Stimulated activated CD8-positive, alpha-beta memory T cell treated with anti-CD3 and anti-CD28 coated beads, Interleukin-4, amount 100 ng/mL, for 1 hour (primary cell): ENCODE measurements at places on chromosomes 12 and 14.

GRCh38 chr14:70050136-70050535, 138.6 kb downstream of the SLC8A3 start:
- DNase-seq: no peak

- DNase-seq: no peak
Measured at GRCh38 chr12:3115078-3115477, 37.9 kb downstream of the TSPAN9 start.

GRCh38 chr12:53856132-53856531, 82.5 kb upstream of the HOXC13 start:
- DNase-seq: no peak

- DNase-seq: no peak
Measured at GRCh38 chr12:121112496-121112895, 20.2 kb upstream of the P2RX7 start.

DNA sequence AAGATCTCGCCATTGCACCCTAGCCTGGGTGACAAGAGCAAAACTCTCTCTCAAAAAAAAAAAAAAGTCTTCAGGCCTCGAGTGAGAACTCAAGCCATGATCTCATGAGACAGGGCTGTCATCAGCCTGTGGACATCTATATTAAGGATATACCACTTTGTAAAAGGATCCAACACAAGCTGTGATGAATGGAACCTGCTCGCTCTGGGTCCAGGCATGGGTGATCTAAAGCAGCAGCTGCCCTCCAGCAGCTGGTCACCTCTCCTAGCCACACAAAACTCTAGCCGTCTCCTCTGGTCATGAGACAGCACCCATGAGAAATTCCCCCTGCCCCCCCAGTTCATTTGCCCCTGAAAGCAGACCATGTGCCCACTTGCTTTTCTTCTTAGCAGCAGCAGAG, 19.1 kb upstream of the DGLUCY start:
- no peak for DNase-seq

- no peak for DNase-seq
Measured at GRCh38 chr14:79658221-79658620, 553.1 kb downstream of the DIO2 start.
